Left ventricle myocardium inferior (tissue), 1 donor: ENCODE measurements at places on chromosomes 1 and 21. TPM values are rescaled to one million over a fixed set of nuclear protein-coding genes. Genes with fewer than 3 reads are reported as not detected.

Gene AMY1A
- not detected for total RNA-seq

Gene NECAP2
- 14.9 TPM for total RNA-seq

Gene SPATC1L
- 7.0 TPM for total RNA-seq

Gene ANGPTL7
- total RNA-seq = 1.1 TPM

Gene FMO5
- total RNA-seq = 3.2 TPM

Gene MPL
- 0.82 TPM for total RNA-seq

Gene PRRX1
- 74.7 TPM for total RNA-seq

Gene PDPN
- 16.7 TPM for total RNA-seq

Gene ADAM30
- total RNA-seq = not detected

DNA sequence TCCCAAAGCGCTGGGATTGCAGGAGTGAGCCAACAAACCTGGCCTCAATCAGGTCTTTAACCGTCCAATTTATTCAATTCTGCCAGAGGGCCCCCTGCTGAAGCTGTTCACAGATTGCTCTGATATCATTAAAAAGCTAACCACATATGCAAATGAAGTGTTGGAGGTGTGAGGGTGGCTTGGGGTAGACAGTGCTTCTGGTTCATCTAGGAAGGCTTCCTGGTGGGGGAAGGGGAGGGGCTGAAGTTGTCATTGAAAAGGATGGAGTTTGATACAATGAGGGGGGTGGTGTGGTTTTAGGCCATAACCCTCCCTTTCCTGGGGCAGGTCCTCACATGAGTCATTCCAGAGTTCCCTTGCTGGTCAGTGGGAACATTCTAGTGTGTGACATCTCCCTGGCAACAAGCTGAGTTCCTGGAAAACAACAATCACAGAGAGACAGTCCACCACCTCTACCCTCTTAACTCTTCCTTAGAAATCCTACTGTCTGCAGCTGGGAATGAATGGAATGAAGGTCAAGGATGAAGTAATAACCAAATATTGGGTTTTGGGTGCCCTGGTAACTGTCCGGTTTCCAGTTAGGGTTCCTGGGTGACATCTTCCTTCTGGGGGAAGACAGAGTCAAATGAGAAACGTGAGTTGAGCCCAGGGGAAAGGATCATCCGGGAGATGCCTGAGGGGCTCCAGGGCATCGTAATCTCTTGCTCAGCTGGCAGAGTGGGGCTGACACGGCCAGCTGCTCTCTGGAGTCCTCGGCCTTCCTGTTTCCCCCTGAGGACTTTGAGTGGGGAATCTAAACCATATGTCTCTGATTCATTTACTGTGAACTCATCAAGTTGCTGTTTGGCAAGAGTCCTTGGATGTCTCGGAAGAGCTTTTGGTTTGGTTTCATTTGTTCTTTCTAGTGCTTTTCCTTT lies 32.2 kb downstream of the BATF3 start:
- no peak for DNase-seq

DNA sequence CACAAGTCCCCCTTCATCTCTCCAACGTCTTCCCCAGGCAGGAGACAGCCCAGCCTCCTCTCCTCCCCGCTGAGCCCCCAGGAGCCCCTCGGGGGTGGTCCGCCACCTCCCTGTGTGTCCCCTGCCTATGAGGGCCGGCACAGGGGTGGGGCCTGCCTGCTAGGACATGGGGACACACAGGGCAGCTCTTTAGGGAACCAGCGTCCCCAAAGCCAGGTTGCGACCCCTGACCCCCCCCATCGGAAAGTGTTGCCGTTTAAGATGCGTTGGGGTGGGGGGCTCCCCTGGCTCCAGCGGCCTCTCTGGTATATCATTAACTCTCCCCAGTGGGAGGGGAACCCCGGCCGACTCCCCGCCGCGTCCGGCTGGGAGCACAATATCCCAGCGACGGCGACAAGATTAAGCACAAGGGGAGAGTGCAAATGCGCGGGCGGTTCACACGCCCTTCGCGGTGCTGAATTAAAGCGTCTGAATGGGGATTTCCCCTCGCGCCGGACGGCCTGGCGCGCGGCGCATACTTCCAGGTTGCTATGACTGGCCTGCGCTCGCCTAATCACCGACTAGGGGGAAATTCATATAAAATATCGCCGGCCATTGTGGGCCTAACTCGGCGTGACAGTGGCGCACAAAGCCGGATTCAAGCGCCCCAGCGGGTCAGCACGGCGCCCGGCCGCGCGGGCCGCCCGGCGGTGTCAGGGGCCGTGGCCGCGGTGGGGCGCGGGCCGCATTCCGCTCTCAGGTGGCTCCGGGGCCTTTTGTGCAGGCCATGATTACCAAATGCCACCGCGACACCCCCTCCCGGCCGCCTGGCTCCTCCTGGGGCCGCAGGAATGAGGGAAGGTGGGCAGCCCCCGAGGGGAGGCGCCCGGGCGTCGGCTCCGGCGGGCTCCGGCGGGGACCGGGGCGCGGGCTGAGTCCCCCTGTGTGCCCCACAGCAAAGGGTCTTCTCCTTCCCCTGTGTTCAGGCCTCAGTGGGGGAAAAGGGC lies 30.9 kb downstream of the WNT3A start:
- DNase-seq = no peak

DNA sequence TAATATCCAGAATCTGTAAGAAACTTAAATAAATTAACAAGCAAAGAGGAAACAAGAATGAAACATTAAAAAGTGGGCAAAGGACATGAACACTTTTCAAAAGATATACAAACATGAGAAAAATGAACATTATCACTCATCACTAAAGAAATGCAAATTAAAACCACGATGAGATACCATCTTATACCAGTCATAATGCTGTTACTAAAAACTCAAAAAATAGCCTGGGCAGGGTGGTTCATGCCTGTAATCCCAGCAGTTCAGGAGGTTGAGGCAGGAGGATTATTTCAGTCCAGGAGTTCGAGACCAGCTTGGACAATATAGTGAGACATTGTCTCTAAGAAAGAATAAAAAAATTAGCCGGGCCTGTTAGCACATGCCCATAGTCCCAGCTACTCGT lies 6.1 kb downstream of the ZNF124 start:
- no peak for DNase-seq

- no peak for DNase-seq
Measured at GRCh38 chr1:101193733-101194169, 43.1 kb upstream of the S1PR1 start.

- DNase-seq = no peak
Measured at GRCh38 chr1:244384066-244384465, 67.6 kb downstream of the ADSS2 start.

GRCh38 chr1:229999004-229999670 lies 67.9 kb upstream of the GALNT2 start:
- DNase-seq = no peak

GRCh38 chr1:216606047-216606637 lies 117.1 kb downstream of the ESRRG start:
- DNase-seq = no peak

DNA sequence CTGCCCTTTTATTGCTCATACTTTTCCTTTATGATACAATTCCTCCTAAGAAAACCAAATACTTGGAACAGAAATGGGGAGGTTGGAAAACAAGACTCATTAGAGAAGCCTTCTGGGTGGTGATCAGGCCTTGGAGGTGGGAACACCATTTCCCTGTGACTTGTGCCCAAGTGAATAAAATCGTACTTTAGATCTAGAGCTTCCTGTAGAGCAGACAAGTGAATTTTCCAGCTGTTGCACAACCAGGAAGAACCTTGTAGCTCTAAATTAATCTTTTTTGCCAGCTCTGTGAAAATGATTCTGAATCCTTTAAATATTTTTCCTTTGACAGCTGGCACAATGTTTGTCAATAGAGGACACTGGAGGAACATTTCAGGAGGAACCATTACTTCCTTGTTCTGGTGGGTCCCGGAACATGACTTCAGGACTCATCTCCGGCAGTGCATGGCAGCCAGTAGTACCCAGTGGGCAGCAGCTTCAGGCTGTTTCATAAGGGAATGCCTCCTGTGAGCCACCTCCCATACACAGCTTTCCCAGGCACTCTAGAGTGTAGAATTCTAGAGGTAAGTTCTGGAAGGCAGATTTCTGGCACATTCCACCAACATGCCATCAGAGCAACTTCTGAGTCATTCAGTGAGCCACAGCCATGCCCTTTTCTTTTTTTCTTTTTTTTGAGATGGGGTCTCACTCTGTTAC lies 5.5 kb upstream of the SNAPIN start:
- DNase-seq = no peak

GRCh38 chr1:53642215-53642555 lies 96.8 kb downstream of the GLIS1 start:
- DNase-seq = no peak

GRCh38 chr21:45595574-45596295 lies 47.8 kb upstream of the PCBP3 start:
- DNase-seq = no peak

GRCh38 chr1:201578008-201578888 lies 39.3 kb downstream of the NAV1 start:
- no peak for DNase-seq

GRCh38 chr1:246537441-246537840 lies 28.6 kb downstream of the TFB2M start:
- no peak for DNase-seq

- DNase-seq = no peak
Measured at GRCh38 chr1:32904797-32905196, 3.6 kb upstream of the TMEM54 start.

DNA sequence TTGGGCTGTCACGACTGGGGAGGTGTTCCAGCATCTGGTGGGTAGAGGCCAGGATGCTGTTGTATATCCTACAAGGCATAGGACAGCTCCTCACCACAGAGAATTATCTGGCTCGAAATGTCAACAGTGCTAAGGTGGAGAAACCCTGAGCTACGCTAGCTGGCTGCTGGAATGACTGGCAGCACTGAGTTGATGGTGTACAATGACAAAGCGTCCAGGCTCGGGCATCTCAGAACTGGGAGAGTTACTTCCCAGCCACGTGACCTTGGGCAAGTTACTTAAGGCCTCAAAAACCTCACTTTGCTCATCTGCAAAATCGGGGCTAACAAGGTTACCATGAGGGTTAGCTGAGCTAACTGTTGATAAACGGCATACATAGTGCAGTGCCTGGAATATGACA lies 35.4 kb downstream of the GPR161 start:
- DNase-seq = no peak
